Esophagus squamous epithelium (tissue), 5 donors: ENCODE measurements at places on chromosomes 13 and 19. TPM values are rescaled to one million over a fixed set of nuclear protein-coding genes. Genes with fewer than 3 reads are reported as not detected.

The NPAS1 gene
- 4.3 TPM for total RNA-seq

The CGB1 gene
- total RNA-seq: not detected

The SIAH3 gene
- total RNA-seq: not detected

DNA sequence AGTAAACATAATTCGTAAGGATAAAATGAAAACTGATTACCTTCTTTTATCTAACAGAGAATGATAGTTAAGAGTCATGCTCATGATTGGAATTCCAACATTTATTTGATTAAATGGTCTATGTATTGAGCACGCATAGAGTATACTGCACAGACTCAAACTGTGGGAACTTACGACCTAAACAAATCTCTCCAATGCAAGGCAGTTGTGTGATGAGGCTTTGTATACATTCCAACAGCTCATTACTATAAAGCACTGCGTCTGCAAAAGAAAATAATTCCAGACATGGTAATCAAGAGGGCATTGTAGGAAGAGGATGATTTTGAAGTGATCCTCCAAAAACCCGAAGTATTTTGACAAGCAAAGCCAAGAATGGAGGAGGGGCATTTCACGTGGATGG lies 169.5 kb downstream of the NUFIP1 start:
- H3K36me3 ChIP-seq: no peaks in the 10 kb centered on the region
- H3K27me3 ChIP-seq: no peaks in the 10 kb centered on the region
- no peak overlapping the region for H3K27ac ChIP-seq

- peaks cover 40% of the 10 kb centered on the region for H3K36me3 ChIP-seq
- no peak overlapping the region for H3K4me3 ChIP-seq
- H3K4me1 ChIP-seq: peaks cover 47% of the 10 kb centered on the region
- peak overlapping the region; percentile 84 for H3K27ac ChIP-seq
- no peak for DNase-seq
Observed at GRCh38 chr19:42285541-42285941, 16.4 kb upstream of the PRR19 start.

DNA sequence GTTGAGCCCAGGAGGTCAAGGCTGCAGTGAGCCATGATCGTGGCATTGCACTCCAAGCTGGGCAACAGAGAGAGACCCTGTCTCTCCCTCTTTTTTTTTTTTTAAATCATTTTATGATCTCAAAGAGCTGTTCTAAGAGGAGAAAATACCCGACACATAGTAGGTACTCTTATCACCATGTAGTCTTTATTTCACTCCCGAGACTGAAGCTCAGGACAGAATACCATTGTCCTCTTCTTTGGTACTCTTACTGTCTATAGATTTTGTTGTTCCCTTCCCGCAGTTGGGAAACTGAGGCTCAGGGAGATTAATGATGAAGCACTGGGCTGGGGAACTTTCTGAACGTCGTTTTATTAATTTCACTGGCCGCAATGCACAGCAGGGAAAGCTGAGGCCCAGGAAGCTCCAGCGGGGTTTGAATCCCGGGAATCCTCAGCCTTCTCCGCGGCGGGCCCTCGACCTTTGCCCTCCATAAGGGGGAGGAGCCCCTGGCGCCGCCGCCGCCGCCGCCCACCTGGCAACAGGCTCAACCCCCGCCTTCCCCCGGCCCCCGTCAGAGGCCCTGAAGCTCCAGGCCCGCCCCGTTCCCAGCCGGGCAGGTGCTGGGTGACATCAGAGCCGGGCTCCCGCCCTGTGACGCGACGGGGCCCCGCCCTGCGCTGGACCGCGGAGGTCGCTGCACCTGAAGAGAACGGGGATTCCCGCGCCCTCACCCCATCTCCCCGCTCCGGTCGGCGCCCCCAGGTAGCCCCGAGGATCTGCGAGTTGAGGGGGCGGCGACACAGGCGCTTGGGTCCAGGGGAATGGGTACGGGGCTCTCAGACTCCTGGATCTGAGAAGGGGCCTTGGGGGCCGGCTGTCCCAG lies 1.6 kb downstream of the MYH14 start:
- peak overlapping the region; percentile 91 for H3K27ac ChIP-seq
- peaks cover 15% of the 10 kb centered on the region for H3K27me3 ChIP-seq
- H3K4me3 ChIP-seq: peak overlapping the region; percentile 52
- DNase-seq: no peak
- H3K4me1 ChIP-seq: peaks cover 5% of the 10 kb centered on the region

GRCh38 chr13:40058757-40059236 lies 403.3 kb downstream of the COG6 start:
- H3K27me3 ChIP-seq: no peaks in the 10 kb centered on the region
- DNase-seq: no peak
- H3K4me3 ChIP-seq: no peak overlapping the region
- peak overlapping the region; percentile 83 for H3K27ac ChIP-seq
- H3K36me3 ChIP-seq: no peaks in the 10 kb centered on the region

DNA sequence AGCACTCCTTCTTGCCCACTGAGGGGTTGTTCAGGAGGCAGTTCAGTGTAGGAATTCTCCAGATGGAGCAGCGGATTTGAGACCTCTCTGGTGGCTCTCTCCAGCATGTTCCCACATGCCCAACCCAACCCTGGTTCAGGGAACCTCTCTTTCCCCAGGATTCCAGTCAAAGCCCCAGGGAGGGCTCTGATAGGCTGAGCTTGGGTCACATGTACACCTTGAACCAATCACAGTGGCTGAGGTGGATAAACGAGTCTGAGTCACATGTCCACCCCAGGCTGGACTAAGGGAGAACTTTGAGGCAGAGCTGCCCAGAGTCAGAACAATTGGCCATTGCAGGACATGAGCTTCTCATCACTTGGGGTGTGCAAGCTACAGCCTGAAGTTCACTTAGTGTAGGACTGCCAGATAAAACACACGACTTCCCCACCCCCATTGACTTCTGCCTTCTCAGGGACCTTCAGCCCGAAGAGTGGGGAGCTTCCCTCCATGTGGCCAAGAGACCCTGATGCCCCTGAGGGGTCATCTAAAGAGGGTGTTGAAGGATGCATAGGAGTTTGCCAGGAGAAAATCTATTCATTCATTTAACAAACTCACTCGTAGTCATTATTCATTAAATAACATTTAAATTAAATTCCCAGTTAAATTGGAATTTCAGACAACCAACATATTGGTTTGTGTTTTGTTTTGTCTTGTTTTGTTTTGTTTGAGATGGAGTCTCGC lies 4.0 kb upstream of the MAST3 start:
- H3K4me1 ChIP-seq: peaks cover 41% of the 10 kb centered on the region
- H3K27ac ChIP-seq: no peak overlapping the region
- H3K36me3 ChIP-seq: no peaks in the 10 kb centered on the region
- no peak for DNase-seq
- no peak overlapping the region for H3K4me3 ChIP-seq

GRCh38 chr19:18674616-18675015 lies 8.9 kb upstream of the CRTC1 start:
- no peak overlapping the region for H3K4me3 ChIP-seq
- H3K36me3 ChIP-seq: peaks cover 8% of the 10 kb centered on the region
- no peaks in the 10 kb centered on the region for H3K27me3 ChIP-seq
- no peak for DNase-seq

- peaks cover 88% of the 10 kb centered on the region for H3K36me3 ChIP-seq
- no peaks in the 10 kb centered on the region for H3K27me3 ChIP-seq
- H3K4me3 ChIP-seq: no peak overlapping the region
- no peak overlapping the region for H3K27ac ChIP-seq
- H3K4me1 ChIP-seq: no peaks in the 10 kb centered on the region
Observed at GRCh38 chr19:19677579-19677978, 8.9 kb downstream of the ZNF101 start.

GRCh38 chr19:37304190-37304883 lies 66.6 kb upstream of the ZNF527 start:
- H3K36me3 ChIP-seq: no peaks in the 10 kb centered on the region
- H3K4me1 ChIP-seq: no peaks in the 10 kb centered on the region
- no peak for DNase-seq
- no peak overlapping the region for H3K27ac ChIP-seq

DNA sequence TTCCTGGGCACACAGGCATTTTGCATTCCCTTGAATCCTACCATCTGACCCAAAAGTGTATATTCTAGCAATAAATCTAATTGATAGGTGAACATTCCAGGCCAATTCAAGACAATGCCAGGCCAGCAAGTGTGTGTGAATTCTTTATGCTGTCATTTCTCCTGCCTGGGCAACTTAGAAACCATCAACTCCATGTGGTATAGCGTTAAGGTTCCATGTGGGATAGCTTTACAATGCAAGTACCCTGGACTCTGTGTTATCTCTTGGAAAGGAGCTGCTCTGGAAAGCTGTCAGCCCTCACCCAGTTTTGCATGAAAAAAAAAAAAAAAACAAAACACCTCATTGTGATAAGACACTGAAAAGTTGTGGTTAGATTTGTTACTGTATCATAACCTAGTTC lies 15.6 kb upstream of the FLT1 start:
- no peak overlapping the region for H3K4me3 ChIP-seq
- no peak for DNase-seq
- no peaks in the 10 kb centered on the region for H3K4me1 ChIP-seq
- H3K27me3 ChIP-seq: no peaks in the 10 kb centered on the region
- H3K27ac ChIP-seq: no peak overlapping the region
- no peaks in the 10 kb centered on the region for H3K36me3 ChIP-seq

DNA sequence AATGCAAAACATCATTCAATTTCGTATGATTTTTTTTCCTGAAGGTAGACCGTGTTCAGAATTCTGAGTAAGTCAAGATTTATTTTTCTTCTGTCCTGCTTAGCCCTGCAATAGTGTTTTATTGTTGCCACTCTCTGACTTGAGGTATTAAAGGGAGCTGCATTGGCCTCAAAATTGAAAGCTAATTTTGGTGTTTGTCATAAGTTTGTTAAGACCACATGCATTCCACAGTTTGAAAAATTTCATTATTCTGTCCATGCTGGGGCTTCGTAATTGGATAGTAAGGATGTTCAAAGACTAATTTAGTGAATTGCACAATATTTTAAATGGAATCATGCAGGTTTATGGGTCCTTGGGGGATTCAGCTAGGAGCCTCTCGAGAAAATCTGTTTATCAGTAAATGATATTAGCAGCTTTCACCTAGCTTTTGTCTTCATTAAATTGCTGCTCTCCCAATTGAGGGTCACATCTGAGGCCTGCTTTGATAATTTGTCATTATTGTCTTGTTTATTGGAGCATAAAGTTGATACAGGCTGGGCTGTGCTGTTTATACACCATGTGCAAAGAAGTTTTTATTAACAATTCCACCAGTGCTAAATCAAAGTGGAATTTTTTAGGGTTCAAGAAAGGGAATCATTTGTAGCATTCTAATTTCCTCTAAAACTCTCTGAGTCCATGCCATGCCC lies 339.8 kb upstream of the OBI1 start:
- H3K27ac ChIP-seq: no peak overlapping the region
- H3K36me3 ChIP-seq: no peaks in the 10 kb centered on the region
- no peaks in the 10 kb centered on the region for H3K4me1 ChIP-seq
- no peaks in the 10 kb centered on the region for H3K27me3 ChIP-seq
- no peak for DNase-seq
- no peak overlapping the region for H3K4me3 ChIP-seq

DNA sequence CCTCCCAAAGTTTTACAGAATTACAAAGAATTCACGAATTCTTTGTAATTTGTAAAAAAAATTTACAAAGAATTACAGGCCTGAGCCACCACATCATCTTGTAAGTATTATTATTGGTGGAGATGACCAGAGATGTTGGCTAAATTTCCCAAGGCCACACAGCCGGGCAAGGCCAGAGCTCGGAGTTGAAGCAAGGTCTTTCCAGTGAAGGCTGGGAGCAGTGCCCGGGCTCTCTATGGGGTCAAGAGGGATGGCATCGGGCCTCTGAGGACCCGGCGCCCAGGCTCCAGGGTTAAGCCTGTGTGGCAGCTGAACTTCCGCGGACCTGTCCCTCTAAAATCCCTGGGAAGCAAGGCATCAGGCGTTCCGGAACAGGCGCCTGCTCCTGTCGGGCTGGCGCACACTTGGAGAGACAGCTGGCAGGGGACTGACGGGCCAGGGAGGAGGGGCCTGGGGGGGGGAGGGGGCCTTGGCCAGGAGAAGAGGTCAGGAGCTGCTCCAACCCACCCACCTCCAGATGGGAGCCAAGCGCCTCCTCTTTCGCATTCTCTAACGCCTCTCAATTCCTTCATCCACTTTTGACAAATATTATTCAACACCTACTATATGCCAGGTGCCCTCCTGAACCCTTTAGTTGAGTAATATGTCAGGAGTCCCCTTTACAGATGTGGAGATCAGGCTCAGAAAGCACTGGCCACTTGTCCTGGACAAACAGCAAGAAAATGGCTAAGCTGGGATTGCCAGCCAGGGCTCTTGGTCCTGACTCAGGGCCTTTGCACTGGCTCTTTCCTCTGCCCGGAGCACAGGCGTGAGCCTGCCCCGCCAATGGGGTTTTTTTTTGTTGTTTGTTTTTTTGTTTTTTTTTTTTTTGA lies 36.8 kb upstream of the SEMA6B start:
- no peak overlapping the region for H3K4me3 ChIP-seq
- peaks cover 36% of the 10 kb centered on the region for H3K4me1 ChIP-seq
- H3K27ac ChIP-seq: no peak overlapping the region
- H3K27me3 ChIP-seq: peaks cover 9% of the 10 kb centered on the region
- DNase-seq: no peak

GRCh38 chr19:4313847-4314490 lies 9.6 kb downstream of the FSD1 start:
- H3K4me3 ChIP-seq: no peak overlapping the region
- H3K4me1 ChIP-seq: no peaks in the 10 kb centered on the region
- no peaks in the 10 kb centered on the region for H3K27me3 ChIP-seq
- no peak overlapping the region for H3K27ac ChIP-seq
- H3K36me3 ChIP-seq: no peaks in the 10 kb centered on the region
- DNase-seq: no peak

DNA sequence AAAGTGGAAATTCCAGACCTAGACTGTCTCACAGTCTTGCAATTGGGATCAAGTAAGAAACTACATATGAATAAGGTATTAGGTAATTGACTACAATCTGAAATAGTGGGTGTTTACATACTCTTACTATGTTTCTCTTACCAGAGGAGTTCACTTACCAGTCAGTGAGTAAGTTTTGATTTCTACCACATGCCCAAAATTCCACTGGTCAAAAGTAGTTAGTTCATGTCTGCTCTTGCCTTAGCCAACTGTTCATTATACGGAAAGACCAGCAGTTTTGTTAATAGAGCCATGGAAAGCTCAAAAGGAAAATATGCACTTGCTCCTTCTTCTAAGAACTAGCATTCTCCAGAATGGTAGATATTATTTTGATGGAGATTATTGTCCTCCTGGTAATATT lies 490.8 kb downstream of the RFC3 start:
- H3K4me3 ChIP-seq: no peak overlapping the region
- H3K36me3 ChIP-seq: no peaks in the 10 kb centered on the region
- no peaks in the 10 kb centered on the region for H3K27me3 ChIP-seq
- DNase-seq: no peak
- H3K4me1 ChIP-seq: no peaks in the 10 kb centered on the region

- no peaks in the 10 kb centered on the region for H3K27me3 ChIP-seq
- H3K4me1 ChIP-seq: peaks cover 31% of the 10 kb centered on the region
- no peak overlapping the region for H3K27ac ChIP-seq
- no peak overlapping the region for H3K4me3 ChIP-seq
Observed at GRCh38 chr13:94339116-94339687, 140.3 kb downstream of the DCT start.

GRCh38 chr13:112962911-112963625 lies 5.9 kb upstream of the MCF2L start:
- DNase-seq: no peak
- H3K4me1 ChIP-seq: peaks cover 12% of the 10 kb centered on the region
- no peaks in the 10 kb centered on the region for H3K36me3 ChIP-seq
